Stimulated activated CD8-positive, alpha-beta memory T cell treated with anti-CD3 and anti-CD28 coated beads, Interleukin-15, amount 100 ng/mL, for 1 hour (primary cell): ENCODE measurements at places on chromosomes 11 and 22.

GRCh38 chr11:70628176-70628854, 230.0 kb downstream of the CTTN start:
- no peak for DNase-seq

DNA sequence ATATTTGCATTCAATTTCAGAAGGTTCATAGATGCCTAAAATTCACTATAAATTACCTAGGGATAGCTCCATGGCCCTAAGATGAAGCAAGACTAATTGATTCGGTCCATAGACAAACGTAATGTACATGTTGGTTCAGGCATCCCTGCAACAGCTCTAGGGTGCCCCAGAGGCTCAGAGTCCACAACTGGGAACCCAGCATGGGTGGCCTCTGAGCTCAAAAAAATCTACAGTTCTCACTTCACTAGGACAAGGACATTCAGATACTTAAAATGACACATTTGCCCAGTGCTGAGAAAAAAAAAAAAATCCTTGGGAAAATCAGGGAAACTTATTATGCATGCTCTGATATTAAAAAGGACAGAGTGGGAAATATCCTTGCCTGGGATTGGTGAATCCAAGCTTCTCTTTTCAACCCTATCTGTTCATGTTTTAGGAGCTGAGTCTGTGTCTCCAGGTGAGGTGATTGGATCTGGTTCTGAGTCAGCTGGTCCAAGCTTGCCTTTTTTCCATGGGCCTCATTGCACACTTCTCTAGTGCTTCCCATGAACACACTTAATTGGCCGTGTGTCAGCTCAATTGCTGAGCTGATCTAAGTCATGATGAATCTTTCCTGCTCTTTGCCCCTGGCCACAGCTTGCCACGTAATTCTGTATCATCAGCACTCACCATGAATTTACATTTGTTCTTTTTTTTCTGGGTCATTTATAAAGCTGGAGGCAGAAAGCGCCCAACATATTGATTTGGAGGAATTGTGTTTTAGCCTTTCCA, 116.3 kb upstream of the RCN1 start:
- DNase-seq = no peak

DNA sequence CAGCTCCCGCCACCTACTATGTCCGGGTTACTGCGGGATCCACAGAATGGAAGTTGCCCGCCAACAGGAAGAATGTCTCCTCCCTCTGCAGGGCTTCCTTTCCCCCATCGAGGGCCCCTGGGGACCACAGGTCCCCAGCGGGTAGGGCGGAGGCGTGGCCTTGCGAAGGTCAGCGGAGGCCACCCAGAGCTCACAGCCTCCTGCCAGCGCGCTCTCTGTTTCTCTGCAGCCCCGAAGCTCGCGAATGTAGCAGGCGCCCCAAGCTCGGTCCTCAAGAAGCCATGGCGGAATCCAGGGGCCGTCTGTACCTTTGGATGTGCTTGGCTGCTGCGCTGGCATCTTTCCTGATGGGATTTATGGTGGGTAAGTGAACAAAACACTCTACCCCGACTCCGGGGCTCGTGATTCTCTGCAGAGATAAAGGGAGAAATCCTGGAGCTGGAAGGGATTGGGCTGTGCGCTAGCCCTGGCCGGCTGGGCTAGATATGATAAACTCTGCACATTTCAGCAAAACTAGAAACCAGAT, at the start of gene NAALAD2:
Gene NAALAD2, plus strand, starts transcription at position 186 of the 526 bp plus-strand sequence. Its CDS starts 96 bp downstream, at position 282.
- DNase-seq = no peak

DNA sequence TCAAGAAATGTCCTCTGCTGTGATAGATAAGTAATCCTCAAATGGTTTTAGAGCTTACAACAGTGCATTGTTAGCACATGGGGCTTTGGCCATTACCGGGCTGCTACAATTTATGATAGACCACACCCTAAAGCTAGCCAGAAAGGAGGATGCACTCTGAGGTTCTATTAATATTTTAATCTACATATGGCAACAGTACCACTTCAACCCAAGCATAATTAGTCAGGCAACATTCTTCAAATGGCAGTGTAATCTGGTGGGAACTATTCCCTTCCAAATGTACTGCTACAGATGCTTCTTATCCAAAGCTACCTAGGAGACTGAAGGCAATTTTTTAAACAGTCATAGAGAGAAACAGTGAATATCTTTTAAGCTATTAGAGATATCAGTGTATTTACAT, 697.6 kb downstream of the KCNA4 start:
- no peak for DNase-seq

DNA sequence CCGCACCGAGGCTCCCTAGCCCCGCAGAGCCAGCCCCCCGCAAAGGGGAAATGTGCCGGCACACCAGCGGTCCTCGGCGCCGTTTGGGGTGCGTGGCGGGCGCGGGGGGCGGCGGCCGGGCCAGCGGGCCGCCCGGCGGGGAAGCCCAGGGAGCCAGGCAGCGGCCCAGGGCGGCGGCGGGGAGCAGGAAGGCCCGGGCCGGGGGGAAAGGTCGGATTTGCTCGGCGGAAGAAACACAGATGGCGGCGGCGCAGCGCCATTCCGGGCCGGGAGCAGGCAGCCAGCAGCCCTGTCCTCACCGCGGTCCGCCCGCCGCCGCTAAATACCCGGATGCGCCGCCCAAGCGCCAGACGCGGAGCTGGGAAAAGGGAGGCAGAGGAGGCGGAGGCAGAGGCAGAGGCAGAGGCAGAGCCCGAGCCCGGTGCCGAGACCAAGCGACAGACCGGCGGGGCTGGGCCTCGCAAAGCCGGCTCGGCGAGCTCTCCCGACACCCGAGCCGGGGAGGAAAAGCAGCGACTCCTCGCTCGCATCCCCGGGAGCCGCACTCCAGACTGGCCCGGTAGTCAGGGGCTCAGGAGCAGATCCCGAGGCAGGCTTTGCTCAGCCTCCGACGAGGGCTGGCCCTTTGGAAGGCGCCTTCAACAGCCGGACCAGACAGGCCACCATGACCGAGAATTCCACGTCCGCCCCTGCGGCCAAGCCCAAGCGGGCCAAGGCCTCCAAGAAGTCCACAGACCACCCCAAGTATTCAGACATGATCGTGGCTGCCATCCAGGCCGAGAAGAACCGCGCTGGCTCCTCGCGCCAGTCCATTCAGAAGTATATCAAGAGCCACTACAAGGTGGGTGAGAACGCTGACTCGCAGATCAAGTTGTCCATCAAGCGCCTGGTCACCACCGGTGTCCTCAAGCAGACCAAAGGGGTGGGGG, 2.6 kb upstream of the GCAT start:
- DNase-seq = no peak
